ENCODE measurements at places on chromosomes 11 and 22.

DNA sequence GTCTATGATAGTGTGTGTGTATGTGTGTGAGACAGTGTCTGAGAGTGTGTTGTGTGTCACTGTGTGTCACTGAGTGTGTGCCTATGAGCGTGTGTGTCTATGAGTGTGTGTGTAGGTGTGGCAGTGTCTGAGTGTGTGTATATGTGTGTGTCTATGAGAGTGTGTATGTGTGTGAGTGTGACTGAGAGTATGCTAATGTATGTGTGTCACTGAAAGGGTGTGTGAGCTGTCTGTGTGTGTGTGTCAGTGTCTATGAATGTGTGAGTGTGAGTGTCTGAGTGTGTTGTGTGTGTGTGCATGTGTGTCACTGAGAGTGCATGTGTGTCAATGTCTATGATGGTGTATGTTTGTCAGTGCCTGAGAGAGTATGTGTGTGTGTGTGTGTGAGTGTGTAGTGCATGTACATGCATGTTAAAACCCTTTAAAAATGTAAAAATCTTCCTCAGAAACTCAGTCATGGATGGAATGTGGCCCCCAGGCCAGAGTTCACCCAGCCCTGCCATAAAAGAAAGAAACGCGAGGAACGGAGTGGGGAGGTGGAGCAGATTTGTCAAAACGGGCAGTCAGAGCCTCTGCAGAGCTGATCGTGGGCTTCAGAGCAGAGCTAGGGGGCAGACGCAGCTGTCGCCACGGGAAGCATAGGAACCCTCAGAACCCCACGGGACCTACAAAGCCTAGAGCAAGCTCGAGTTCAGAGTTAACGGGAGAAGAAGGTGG is 218.8 kb downstream of the CTTN start:
- no peak for DNase-seq

GRCh38 chr11:2774173-2775082 is 74.6 kb upstream of the KCNQ1OT1 start:
- no peak for DNase-seq

- no peak for DNase-seq
Observed at GRCh38 chr11:61538636-61538961, 30.1 kb downstream of the LRRC10B start.

DNA sequence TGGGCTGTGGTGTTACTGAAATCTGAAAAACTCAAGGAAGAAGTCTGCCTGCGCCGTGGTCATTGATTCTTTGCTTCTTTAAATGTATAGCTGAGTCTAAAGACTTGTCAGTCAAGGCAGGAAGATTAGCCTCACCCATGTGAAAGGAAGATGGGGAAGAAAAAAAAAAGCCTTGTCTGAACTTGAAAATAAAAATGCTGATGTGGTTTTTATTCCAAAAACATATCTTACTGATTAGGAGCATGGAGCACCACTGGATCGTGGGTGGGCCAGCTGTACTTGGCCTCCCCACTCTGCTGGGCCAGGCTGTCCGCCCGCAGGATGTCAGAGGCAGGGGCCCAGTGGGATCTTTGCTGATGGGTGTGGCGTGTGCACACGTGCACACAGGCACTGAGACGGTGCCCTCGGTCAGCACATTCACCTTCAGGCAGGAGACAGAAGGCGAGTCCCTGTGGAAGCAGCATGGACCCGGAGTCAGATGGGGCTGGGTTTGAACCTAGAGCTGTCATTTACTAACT is 111.9 kb downstream of the WNT7B start:
- no peak for DNase-seq

DNA sequence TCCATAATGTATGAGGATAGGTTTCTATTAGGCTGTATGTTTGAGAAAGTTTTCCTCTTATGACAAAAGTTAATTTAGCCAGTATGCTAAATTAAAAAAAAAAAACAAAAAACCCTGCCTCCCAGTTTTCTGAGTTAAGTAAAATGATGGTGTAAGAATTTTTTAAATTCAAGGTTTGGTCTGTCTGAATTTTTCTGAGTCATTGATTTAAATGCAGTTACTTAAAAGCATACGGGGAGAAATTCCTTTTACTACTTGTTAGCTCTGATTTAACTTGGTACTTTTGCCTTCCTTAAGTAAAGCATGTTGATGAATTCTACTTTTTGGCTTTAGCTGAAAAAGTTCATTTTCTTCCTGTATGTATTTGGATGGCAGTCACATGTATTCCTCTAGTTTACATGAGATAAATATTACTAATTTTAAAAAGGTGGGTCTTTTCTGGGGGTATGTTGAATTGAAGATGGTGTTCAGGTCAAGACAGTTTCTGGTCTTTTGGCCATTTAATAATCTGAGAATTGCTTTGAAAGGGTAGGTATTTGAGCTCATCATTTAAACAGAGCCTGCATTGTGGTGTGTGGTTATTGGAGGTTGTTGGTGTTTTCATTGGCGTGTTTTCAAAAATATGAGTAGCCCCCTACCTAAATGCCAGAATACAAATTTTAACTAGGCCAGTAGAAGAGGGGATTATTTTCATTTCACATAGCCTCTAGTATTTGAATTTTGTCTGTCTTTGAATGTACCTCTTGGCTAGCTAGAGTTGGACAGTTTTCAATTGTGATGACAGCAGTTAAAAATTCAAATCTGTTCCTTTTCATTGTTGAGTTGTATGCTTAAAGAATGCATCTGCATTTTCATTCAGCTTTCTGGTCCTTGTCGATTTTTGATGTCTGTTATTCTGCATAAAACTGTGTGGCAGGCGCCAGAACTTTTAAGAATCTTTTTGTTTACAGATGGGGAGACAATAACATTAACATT is 64.7 kb downstream of the MTMR3 start:
- peak; percentile 14 for DNase-seq

DNA sequence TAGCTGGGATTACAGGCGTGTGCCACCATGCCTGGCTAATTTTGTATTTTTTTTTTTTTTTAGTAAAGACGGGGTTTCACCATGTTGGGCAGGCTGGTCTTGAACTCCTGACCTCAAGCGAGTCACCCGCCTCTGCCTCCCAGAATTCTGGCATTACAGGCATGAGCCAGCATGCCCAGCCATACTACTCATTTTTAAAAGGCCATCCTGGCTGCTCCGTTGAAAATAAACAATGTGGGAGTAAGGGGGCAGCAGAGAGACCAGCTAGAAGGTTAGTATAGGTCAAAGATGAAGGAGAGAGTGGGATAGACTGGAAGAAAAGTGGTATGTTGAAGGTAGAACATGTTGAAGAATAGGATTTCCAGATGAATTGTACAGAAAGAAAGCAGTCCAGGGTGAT is 17.6 kb upstream of the LIN7C start:
- DNase-seq, result no peak
